ENCODE measurements at places on chromosomes 16 and 17. TPM values are rescaled to one million over a fixed set of nuclear protein-coding genes. Genes with fewer than 3 reads are reported as not detected.

The IFT20 gene
- total RNA-seq, result 56.0 TPM

The CXCL16 gene
- 4.5 TPM for total RNA-seq

The SDR42E2 gene
- total RNA-seq, result not detected

The ST6GALNAC1 gene
- total RNA-seq, result not detected

The KRTAP2-3 gene
- 0.56 TPM for total RNA-seq

The CCL17 gene
- not detected for total RNA-seq
